ENCODE measurements at places on chromosomes 2 and 18.
A peak's percentile ranks its signal among the peaks of the same experiment; 100 is the strongest.

DNA sequence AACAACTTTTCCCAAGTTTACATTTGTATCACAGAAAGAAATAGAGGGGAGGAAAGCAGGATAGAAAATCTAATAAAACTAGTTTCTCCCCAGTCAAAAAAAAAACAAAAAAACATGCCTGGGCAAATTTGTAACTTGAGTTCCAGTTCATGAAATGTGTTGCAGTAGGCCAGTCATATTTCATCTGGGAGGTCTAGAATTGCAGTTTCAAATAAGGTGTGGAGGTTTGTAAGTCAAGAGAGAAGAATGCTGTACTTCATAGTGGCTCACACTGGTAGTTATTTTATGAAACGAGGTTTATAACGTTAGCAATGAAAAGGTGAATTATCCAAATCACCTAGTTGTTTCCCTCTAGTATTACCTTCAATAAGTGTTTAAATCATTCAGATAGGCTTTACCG lies 1313.9 kb upstream of the SLC39A10 start:
- DNase-seq, result no peak

- peak; percentile 73 for DNase-seq
Observed at GRCh38 chr2:72917138-72917876, at the start of gene EMX1. Gene EMX1 (plus strand): TSS chr2:72917519. CDS start chr2:72917853, 334 bp downstream.

- no peak for DNase-seq
Observed at GRCh38 chr2:179995741-179996515, 11.2 kb downstream of the CWC22 start.

DNA sequence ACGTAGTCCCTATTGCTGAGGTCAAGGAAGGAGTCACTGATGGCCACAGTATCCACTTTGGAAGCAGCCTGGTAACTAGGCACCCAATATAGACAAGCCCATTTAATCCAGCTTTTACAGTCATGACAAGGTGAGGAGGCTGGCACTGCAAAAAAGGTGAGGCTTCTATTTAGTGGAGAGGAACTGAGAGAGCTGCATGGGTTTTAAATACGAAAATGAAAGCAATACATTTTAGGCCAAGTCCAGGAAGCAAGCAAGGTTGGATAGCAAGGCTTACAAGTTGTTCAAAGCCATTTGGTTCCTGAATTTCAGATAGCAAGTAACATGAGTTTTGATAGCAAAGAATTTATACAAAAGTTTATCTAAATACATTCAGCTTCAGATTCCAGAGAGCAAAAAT lies 80.4 kb downstream of the SGPP2 start:
- no peak for DNase-seq

DNA sequence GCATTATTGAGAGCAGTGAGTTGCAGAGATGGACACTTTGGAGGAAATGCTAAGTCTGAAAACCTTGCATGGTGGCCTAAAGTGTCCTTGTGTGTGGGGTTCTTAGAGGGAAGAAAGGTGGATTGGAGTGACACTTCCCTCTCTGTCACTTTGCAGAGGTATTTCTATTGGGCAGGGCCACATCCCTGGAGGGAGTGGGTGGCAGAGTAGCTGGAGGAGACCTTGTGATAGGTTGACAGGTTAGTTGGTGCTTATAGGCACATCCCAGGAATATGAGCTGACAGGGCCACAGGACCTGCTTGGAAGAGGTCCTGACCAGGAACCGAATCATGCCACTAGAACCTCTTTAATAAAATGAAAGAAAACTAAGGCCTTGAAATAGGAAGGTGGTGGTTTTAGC lies 972 bp upstream of the IGFBP5 start:
- DNase-seq, result no peak

GRCh38 chr2:174606336-174606735 lies 8.7 kb upstream of the WIPF1 start:
- no peak for DNase-seq

GRCh38 chr18:76985951-76986236 lies 146.7 kb downstream of the MBP start:
- no peak for DNase-seq

- DNase-seq, result no peak
Observed at GRCh38 chr2:46684661-46685060, 205.3 kb downstream of the TMEM247 start.

- no peak for DNase-seq
Observed at GRCh38 chr2:219210886-219211362, 4.3 kb downstream of the ZFAND2B start.

DNA sequence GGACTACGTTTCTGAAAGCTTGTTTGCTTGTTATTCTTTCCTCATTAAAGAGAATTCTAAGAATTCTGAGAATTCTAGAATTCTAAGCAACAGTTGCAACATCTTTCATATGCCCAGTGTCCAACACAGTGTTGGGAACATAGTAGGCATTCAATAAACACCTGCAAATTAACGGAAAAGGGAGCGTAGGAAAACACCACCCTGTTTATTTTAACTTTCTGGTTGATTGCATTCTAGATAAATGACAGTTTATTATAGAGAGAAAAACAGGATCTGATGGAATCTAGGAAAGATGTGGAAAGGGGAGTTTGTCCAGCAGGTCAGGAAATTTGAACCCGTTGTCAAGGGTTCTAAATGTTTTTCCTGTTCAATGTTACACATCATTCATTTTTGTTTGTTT lies 24.2 kb upstream of the EFEMP1 start:
- no peak for DNase-seq

DNA sequence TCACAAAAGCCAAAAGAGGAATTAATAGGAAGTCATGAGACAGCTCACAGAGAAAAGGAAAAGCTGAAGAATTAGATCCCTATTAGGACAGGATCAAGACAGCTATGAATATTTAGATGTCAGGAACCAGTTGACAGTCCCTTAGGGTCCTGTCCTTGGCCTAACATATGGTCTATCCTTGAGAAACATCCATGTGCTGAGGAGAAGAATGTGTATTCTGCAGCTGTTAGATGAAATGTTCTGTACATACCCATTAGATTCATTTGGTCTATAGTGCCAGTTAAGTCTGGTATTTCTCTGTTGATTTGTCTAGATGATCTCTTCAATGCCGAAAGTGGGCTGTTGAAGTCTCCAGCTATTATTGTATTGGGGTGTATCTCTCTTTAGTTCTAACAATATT lies 37.6 kb upstream of the SLC40A1 start:
- no peak for DNase-seq

GRCh38 chr2:123283431-123283830 lies 741.7 kb upstream of the CNTNAP5 start:
- DNase-seq, result no peak

- no peak for DNase-seq
Observed at GRCh38 chr2:143171817-143172216, 42.6 kb downstream of the ARHGAP15 start.

- no peak for DNase-seq
Observed at GRCh38 chr2:21757805-21758430, 634.1 kb downstream of the TDRD15 start.

- no peak for DNase-seq
Observed at GRCh38 chr2:1521878-1522830, 108.9 kb downstream of the TPO start.

GRCh38 chr2:160208655-160209515 lies 8.8 kb upstream of the ITGB6 start:
- no peak for DNase-seq

DNA sequence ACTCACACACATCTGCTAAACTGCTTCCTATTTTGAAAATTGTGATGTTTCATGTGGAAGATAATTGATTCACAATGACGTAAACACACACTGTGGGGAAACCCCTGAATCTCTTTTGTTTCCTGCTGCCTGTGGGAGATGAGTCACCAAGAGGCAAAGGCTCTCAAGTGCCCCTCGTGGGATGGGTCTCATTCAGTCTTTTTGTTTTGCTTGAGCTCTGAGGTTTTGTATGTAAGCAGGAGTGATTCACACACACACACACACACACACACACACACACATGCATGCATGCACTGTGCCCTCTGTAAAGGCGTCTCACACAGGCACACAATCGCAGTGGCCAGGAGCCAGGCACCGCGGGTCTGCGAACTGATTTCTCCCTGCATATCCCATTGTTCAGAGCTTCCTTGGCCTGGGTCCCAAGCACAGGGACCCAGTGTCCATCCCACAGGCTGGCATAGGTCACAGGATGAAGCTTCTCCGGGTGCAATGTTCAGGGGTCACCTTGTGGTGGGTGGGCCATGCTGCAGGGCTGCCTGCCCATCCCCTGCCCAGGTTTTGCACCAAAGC lies 12.1 kb upstream of the ARHGEF4 start:
- peak; percentile 64 for DNase-seq

DNA sequence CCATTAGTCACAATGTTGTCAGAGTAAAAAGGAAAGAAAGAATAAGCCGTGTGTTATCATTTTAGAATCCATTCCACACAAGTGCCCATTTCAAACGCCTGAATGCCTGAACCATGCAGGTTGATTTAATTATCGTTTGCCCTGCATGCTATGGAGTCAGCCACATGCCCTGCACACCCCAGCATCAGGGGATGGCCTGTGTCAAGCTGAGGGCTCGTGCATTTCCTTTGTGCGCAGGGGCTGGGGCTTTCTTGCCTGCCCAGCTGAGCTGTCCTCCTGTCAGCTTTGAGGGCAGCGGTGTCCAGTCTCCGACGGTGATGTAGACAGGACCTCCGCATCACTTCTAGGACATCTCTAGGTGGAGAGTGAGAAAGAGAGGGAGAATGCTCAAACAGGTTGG lies 200.4 kb downstream of the TSN start:
- DNase-seq, result no peak

- DNase-seq, result no peak
Observed at GRCh38 chr2:236803621-236804020, 234.0 kb downstream of the ACKR3 start.
